ENCODE measurements at places on chromosomes 12 and 14.
A peak's percentile ranks its signal among the peaks of the same experiment; 100 is the strongest.

DNA sequence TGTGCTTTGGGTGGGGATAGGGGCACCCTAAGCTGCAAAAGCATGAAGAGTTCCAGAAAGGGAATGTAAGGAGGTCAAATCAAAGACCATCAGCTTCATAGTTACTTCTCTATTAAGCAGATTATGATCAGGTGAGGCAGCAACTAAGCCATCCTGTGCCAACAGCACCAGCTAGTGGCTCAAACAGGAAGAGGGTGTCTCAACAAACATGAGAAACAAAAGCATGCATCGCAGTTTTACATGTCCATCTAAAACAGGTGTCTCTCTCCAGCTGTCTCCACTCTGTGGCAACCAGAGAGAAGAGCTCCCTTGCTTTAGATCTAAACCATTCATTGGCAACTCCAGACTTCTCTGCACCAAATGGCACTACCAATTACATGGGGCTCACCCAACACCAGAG is 52.9 kb downstream of the ACTN1 start:
- DNase-seq, result no peak

GRCh38 chr14:54691525-54692283 is 124.8 kb downstream of the SAMD4A start:
- DNase-seq, result peak; percentile 21

DNA sequence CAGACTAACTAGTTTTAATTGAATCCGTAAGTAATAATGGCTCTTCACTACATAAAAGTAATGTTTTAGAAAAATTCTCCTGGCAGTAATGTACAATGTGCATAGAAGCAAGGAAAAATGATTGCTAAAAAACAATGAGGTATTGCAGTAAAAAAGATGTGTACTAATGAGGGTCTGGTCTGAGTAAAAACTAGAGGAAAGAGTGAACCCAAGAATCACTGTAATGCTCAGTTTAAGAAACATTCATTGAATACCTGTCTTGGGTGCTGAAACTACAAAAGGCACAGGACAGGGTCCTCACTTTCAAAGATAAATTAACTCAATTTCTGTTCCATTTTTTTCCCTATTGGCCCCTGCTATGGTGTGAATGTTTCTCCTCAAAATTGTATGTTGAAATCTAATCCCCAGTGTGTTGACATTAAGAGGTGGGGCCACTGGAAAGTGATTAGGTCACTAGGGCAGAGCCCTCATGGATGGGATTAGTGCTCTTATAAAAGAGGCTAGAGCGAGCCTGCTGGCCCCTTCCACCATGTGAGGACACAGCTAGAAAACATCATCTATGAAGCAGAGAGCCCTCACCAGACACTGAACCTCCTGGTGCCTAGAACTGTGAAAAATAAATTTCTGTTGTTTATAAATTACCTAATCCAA is 51.6 kb downstream of the RPS6KA5 start:
- no peak for DNase-seq

GRCh38 chr12:124273630-124274029 is 21.3 kb upstream of the RFLNA start:
- no peak for DNase-seq

DNA sequence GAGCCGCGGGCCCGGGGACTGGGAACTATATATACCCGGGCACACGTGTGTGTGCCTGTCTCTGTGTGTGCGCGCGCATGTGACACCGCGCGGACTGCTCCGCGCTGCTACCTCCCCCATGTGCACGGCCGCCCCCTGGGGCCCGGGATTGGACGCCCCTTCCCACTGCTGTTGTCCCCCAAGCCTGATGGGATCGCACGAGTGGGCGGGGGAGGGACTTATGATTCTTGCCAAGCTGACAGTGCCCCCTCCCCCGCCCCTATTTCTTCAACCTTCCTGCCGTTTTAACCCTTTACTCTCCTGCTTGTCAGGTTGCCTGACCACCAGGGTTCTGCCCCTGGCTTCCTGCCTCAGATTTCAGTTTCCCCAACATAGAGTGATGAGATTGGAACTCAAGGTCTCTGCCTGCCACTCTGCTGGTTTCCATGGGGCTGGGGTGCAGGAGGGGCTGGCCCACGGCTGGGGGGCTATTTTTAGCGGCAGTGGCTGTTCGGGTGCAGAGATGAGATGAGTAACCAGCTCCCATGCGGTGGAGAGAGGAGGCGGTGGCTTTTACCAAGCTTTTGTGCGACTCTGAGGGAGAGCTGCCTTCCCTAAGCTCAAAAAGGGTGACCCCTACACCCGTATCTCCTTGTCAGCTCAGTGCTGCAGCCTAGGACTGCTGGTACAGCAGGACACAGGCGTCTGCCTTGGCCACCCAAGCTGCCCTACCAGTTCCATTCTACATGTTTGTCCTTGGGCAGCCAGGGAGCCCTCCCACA is at the start of gene DDN:
DDN (minus strand) TSS at position 5 of the 761 bp plus-strand sequence. CDS start 88 bp downstream, outside the sequence.
- peak; percentile 40 for DNase-seq

- DNase-seq, result no peak
These were observed 49.2 kb downstream of the NINJ2 start for GRCh38 chr12:613996-614395.

- peak; percentile 79 for DNase-seq
These were observed 18.0 kb upstream of the CACNA1C start for GRCh38 chr12:2034633-2035430.

GRCh38 chr12:96146747-96147146 is 47.4 kb upstream of the ELK3 start:
- no peak for DNase-seq

DNA sequence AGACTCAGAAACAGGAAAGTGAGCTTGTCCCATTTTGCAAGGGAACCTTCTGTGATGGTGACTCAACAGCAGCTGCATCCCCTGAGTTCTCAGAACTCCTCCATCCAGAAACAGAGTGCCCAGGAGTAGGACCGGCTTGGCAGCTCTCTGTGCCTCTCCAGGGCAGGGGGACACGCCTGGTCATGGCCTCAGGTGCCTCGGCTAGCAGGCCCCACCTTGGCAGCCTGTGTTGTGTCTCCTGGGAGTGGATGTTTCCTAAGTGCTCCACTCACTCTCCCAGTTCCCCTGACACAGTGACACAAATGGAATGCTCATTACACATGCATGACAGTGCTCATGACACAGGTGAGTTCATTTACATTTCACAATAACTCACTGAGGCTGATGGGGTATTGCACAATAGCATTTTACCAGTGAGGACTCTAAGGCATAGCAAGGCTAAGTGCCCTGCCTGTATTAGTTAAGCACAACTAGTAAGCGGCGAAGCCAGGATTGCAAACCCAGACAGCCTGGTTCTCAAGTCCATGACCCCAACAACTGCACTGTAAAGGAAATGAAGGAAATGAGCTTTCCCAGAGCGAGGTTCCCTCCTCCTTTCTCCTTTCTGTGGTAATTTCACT is 47.4 kb downstream of the CALM1 start:
- no peak for DNase-seq

DNA sequence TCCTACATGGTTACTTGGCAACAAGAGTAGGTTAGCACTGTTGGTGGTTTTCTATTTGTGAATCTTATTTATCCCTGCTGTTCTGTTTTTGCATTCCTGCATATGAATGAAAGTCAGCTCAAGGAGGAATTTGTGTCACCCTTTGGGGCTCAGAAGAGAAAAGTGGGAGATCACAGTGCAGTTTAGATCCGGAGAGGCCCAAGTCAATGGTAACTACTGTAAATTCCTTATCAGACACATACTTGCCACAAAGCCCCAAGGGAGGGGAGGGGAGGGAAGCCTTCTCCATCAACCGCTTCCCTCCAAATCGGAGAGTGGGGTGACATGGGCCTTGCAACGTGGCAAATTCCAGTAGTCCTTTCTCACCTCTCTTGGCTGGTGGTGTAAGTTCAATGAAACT is 15.0 kb downstream of the GSG1 start:
- no peak for DNase-seq

GRCh38 chr12:58395470-58395869 is 454.1 kb downstream of the ATP23 start:
- DNase-seq, result no peak

DNA sequence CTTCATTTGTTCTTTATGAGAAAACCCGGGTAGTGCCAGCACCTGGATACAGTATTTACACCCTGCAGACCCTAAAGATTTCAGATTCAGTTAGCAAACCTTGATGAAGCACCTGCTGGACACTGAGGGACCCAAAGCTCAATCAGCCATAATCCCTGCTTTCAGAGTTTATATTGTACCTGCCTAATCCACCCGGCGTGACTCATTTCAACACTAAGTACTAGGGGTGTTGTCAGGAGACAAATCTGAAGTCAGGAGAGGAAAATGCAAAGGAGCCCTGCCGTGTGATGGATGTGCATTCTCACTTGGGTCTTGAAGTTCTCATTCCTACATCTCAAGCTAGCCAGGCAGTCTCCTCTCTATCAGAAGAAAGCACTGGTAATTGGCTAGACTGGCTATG is 176.7 kb upstream of the BCL2L14 start:
- DNase-seq, result no peak

GRCh38 chr12:20567413-20567812 is 127.7 kb upstream of the SLCO1C1 start:
- DNase-seq, result no peak

DNA sequence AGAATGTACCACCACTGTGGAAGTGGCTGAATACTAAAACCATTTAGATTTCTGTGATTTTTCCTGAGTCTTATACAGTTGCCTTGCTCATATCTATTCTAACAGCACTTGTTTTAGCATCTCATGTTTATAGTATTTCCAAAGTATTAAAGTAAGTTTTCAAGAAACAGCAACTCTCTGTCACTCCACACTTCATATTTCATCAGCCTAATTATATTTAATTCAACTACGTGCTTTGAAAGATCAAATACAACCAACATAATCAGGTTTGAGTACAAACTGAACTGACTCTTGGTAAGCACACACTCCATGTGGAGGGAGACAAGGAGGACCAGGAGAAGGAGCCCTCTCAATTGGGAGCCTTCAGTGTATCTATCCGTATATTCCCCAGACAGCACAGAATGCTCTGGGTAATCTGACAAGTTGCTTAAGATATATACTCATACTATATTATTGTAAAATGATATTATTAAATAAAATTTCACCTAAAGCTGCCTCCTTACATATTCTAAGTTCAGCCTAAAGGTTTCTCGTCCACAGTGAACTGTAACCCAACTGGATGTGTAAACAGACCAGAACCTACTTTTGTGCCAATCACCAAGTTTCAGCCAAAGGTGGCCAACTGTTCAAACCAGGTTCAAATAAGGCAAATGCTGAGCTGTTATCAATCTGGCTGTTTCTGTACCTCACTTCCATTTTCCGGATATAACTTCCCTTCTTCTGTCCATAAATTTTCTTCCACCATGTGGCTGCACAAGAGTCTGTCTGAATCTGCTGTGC is 105.0 kb upstream of the RASSF8 start:
- no peak for DNase-seq

- DNase-seq, result no peak
These were observed 64.9 kb downstream of the GPHN start for GRCh38 chr14:66572826-66573225.

DNA sequence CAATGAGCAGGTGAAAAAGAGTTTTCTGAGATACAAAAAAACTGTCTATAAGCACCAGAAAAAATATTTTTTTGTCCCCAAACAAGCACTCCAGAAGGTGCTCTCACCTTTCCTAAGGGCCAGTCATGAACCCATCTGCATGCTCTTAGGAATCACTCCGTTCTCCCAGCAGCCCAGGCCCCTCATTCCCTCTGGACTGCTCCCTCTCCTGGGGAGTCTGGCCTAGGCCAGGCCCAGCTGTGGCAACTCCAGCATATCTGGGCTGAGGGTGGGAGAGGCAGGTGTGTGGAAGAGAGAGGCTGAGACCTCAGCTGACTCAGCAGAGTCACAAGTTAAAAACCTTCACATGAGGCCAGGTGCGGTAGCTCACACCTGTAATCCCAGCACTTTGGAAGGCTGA is 54.6 kb downstream of the TRAFD1 start:
- no peak for DNase-seq

DNA sequence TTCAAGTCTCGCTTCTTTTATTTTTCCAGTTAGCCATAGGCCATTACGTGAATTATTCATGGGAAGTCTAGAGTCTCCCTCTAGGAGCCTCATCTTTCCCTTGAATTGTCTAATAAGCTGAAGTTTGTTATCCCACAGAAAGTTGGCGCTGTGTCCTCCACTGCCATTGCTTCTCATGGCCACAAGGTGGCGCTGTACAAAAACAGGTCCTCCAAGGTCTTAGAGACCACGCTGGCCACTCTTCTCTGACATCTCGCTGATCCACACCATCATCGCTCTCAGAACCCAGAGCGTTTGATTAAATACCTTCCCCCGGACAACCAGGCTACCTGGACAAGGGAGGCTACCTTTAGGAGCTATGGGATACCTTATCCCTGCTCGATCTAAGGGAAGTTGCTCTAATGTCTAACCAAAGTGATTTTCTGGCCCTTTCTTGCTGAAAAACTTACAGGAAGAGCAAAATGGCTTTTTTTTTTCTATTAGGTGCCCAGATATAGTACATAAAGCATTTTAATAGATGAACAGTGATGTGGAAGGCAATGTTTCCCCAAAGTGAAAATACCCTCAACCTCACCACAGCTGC is 110.0 kb downstream of the CCDC60 start:
- DNase-seq, result no peak

DNA sequence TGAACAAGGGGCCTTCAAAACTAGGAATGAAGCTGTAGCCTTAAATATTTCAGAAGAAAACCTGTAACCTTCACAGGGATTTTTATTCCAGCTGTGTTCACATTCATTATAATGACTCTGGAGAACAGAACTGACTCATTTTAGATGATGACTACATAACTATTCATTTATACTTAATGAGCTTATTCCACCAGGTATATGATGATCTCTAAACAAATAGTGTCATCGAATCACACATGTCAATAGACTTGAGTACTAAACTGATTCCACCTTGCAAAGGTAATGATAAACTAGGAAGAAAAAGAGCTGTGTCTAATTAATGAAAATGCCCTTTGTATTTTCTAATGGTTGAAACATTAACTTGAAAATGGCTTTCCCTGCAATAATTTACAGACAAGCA is 433.2 kb downstream of the PDZRN4 start:
- no peak for DNase-seq

GRCh38 chr12:116429826-116430360 is 129.3 kb upstream of the MAP1LC3B2 start:
- DNase-seq, result no peak

DNA sequence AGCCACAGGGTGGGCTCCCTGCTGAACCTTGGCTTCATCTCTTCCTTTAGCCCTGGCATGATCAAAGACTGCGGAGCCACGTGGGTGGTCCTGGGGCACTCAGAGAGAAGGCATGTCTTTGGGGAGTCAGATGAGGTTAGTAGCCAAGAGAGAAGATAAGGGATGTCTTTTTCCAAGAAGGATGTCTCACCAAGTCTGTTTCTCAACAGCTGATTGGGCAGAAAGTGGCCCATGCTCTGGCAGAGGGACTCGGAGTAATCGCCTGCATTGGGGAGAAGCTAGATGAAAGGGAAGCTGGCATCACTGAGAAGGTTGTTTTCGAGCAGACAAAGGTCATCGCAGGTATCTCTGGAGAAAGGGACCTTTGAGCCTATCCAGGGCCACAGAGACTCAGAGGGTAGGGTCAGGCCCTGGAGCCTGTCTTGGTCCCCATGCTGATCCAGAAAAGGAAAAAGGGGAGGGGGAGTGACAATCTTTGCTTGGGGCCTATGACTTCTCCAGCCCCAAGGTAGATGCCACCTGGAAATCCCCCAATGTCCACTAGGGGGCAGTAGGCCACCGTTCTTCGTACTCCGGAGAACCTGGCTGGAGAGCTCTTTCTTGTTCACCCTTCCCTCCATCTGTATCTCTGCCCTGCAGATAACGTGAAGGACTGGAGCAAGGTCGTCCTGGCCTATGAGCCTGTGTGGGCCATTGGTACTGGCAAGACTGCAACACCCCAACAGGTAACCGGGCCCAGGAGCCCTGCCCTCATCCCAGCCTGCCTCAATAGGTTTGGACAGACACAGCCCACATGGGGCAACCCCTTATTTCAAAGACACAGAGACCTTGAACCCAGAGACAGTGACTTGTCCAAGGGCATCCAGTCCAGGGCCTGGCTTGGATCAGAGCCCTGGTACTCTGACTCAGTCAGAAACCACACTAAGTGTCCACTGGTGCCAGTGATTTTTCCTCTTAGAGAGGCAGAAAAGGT is 2.0 kb downstream of the TPI1 start:
- peak; percentile 79 for DNase-seq
